ENCODE measurements at places on chromosomes 5 and 9. TPM values are rescaled to one million over a fixed set of nuclear protein-coding genes. Genes with fewer than 3 reads are reported as not detected.

ADAMTS12 gene
- total RNA-seq, result 1.3 TPM

ADAM19 gene
- total RNA-seq, result 1.9 TPM

IFNB1 gene
- total RNA-seq, result not detected

F2RL2 gene
- total RNA-seq, result 0.18 TPM

KCNIP1 gene
- not detected for total RNA-seq

PMPCA gene
- 29.4 TPM for total RNA-seq

COL23A1 gene
- not detected for total RNA-seq

ADAMTS6 gene
- total RNA-seq, result 3.8 TPM

FOXD4L4 gene
- not detected for total RNA-seq

KIF2A gene
- 29.5 TPM for total RNA-seq

GABRA1 gene
- not detected for total RNA-seq

HTR4 gene
- not detected for total RNA-seq

ARL14EPL gene
- total RNA-seq, result not detected

Measured in esophagus squamous epithelium (tissue), 5 donors.